Cardiac septum (tissue), 1 donor: ENCODE measurements at places on chromosomes 12 and 14.

DNA sequence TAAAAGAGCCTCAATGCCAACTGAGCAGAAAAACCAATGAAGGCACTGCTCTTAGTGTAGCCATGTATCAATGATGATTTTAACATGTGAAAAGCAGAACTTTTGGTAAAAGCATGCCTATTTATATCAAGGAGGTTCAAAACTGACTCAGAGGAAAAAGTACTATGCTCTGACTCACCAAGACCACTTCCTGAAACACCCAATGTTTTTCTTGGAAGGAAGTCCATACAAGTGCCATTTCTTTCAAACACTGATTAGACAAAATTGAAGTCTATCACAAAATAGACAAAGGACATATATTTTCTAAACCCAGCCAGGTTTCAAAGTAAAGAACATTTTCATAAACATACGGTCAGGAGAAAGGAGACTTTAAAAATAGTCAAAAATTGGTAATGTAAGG is 88.6 kb downstream of the EPS8 start:
- DNase-seq, result no peak

- no peak for DNase-seq
These were observed 3.7 kb upstream of the SELPLG start for GRCh38 chr12:108637222-108637971.

DNA sequence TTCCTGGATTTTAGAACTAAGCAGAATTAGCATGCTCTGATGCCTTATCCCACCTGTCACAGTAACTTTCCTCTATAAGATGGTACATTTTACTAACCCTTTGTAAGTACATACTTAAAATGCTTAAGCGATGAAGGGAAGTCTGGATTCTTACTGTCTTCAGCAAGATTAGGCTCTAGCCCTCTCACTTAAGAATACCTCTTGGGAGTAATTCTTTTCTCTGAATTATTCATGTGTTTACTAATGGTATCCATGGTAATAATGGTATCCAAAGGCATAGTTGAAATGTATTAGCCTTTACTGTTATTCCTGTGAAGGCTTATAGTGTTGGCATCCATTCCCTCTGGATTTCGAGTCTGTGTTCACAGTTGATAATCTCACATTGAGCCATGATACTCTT is 176.9 kb downstream of the MON2 start:
- DNase-seq, result no peak

DNA sequence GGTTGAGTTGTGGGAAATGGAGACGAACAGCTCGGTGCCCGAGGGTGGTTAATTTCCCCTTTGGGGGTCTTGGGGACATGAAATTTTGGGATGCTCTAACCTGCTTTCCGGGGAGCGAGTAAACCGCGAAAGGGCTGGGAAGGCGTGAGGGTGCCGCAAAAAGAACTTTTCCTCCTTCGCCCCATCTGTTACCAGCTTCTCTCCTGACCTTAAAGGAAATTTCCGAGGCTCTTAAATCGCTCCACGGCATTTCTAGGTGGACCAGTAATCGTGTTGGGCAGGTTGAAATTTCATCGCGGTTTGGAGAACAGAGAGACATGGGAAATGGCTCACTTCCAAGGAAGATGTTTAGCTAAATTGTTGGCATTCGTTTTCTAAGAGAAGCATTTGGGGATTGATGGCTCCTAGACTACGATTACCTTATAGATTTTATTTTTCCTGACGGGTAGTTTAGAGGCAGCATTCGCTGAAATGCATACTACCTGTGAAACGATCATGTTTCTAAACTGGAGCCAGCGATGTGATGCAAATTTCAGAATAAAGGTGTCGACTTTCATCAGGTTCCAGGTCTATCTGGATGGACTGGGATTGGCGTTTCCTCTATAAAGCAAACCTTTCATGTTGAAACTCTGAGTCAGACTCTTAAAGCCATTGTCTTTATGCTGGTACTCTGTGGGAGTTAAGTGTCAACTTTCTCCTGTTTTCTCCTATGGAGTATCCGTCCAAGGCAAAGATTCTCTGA is 414.5 kb downstream of the PCNX1 start:
- DNase-seq, result peak; percentile 77

GRCh38 chr14:21526672-21527317 is 649 bp upstream of the SALL2 start:
- no peak for DNase-seq

GRCh38 chr14:54440037-54440436 is 1.1 kb downstream of the CNIH1 start:
- no peak for DNase-seq

DNA sequence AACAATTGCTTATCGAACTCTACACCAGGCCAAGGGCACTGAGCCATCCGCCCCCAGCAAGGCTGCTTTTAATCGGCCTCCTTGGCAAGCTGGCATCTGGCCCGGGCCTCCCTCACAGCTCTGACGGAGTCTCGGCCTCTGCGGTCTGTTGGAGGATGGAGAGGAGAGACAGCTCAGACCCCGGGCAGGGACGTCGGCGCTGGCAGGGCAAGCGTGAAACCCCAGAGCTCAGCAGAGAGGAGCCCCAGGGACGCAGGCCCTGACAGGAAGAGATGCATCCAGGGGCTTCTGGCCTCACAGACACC is 17.5 kb downstream of the CAMKK2 start:
- no peak for DNase-seq

DNA sequence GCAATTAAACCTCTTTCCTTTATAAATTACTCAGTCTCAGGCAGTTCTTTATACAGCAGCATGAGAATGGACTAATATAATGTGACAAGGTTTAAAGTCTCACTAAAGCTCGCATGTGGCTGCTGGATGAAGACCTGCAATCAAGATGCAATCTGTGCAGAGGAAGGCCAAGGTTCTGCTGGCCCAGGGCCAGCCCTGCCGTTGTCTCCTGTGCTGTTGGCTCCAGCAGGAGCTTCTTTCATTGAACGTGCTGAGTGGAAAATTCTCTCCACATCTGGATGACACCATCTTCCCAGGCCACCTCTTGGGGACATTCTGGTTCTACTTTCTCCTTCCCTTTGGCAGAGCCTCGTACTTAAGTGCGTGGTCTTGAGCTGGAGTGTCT is 742.2 kb downstream of the VRK1 start:
- no peak for DNase-seq

DNA sequence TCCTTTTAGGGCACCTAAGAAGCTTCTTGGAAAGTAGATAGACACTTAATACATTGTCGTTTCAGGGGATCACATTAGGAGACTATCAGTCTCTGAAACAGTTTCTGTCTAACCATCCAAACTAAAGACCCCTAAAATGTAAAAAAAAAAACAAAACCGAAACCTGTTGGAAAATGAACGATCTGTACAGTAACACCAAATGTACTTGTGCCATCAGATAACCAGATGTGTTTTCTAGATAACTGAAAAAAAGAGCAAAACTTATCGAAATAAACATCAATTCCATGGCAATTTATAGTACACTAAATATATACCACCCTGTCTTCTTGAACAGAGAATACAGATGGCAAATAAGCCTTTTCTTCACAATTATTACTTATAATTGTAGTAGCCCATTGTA is 2.1 kb downstream of the LDHB start:
- no peak for DNase-seq

- DNase-seq, result no peak
These were observed 10.5 kb downstream of the ZBTB1 start for GRCh38 chr14:64515053-64515452.

- no peak for DNase-seq
These were observed 4.7 kb upstream of the PFDN5 start for GRCh38 chr12:53290661-53291060.

DNA sequence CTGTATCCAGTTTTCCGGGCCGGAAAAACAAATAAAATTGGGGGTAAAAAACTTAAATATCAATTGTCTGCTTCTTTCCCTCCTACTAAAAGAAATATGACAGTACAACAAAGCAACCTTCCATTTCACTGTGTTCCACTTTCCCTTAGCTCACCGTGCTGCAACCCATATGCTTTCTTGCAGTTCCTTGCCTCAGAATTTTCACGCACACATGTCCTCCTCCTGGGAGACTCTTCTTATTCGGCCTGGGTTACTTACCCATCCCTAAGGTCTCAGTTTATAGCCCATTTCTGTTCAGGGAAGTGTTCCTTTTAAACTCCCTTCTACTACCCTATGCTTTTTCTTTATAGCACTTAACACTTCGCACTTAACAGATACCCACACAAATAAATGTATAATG is 4.5 kb upstream of the MAGOHB start:
- DNase-seq, result no peak

DNA sequence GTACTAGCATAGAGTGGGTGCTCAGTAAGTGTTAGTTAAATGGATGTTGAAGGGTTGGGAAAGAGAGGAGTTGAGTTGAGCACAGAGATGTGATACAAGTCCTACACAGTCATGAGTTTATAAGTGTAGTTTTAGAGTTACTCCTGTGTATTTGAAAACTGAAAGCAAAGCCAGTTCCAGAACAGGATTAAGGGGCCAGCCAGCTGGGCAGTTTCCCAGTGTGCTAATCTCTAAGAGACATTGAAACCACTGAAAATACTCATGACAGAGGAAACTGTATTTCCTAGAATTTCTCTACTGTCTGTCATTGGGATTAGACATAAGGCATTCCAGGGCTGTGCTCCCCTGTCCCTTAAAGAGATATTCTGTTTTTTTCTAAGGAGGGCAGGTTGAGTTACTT is 101.0 kb downstream of the DERA start:
- no peak for DNase-seq

GRCh38 chr12:52121824-52122539 is 42.5 kb downstream of the SMIM41 start:
- peak; percentile 78 for DNase-seq

DNA sequence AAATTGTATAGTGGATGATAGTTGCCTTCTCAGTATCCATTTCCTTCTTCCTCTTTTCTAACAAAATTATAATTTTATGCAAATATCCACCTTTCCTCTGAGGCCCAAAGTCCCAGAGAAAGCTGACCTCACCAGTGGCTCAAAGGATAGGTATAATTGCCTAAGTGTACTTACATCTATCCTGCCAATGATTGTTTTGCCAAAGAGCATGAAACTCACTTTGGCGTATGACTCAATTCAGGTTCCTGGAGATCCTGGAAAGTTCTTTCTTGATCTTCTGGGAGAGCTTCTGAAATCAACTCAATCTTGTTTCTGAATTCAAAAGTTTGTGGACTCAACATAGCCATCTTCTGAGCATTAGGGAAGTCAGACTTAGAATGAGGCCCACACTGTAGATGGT is 10.5 kb upstream of the RBM25 start:
- no peak for DNase-seq

- DNase-seq, result no peak
These were observed 8.0 kb upstream of the EVL start for GRCh38 chr14:100056964-100057795.

DNA sequence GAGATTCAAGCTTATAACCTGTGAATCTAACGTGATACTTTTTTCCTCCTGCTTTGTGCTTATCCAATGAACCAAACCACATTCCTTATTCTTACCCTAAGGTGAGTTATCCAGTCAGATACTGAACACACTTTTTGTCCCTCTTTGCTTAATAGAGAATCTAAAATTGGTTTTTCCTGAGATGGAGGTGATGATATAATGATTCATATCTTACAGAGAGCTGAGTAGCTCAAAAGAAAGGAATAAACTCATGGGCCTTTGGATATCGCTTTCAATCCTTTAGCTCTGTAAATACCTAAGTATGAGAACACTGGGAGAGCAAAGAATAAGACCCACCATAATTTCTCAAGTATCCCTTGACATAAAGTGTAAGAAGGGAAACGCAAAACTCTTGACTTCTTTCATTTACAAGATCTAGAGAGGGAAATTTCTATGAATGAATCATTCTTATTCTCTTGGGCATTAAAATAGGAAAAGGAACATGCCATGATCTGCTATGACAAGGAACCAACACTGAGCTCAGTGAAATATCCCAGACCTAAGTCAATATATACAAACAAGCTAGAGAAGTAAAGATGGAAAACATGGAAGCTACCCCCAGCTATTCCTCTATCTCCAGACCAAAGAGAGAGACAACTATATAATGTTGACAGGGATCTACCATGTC is 81.8 kb upstream of the STAC3 start:
- DNase-seq, result no peak

- DNase-seq, result no peak
These were observed 23.6 kb downstream of the TMEM229B start for GRCh38 chr14:67464879-67465278.

- no peak for DNase-seq
These were observed 388.6 kb downstream of the BCAT1 start for GRCh38 chr12:24560192-24560775.

DNA sequence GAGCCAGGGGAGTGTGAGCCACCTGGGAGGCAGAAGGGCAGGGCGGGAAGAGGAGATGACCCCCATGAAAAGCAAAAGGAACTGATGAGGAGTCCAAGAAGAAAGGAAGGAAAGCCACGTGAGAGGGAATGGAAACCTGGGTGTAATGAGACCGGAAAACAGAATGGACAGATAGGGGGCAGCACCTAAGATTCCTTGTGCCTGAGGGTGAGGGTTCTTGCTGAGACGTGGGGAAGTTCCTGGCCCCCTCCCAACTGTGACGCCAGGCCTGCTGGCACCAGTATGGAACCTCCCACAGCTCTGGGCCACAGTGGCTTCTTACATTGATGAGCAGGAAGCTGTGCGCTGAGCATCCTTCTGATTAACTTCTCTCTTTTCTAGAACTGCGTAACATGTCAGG is 30.8 kb downstream of the TTC7B start:
- DNase-seq, result no peak
